CD4-positive, alpha-beta T cell (primary cell): ENCODE measurements at places on chromosomes 16 and 17. TPM values are rescaled to one million over a fixed set of nuclear protein-coding genes. Genes with fewer than 3 reads are reported as not detected.

DNA sequence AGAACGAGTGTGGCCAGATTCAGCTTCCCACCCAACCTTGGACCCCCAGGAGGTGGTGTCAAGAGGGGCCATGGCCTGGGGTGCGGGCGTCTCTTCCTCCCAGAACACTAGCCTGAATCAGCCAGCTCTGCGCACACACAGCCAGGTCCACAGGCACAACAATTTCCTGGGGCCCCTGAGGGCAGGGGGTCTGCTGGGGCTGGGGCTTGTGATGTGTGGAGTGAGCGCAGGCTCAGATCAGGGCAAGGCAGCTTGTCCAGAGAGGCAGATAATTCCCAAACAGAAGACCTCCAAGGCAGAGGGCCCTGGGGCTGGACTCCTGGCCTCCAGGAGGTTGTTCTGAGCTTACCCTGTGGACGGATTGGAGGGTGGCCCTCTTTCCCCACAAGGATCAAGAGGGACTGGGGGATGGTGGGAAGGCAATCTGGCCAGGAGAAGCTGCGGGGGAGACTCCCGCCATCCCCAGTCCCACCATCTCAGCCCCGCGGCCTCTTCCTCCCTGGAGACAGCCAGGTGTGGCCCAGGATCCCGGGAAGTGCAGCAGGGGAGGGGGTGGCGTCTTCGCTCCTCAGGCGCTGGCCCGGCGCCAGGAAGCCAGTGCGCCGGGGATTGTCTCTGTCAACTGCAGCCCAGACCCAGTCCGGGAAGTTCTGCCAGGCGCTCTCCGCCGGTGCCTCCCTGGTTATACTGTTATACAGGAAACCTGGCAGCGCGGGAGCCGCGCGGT is 52.0 kb upstream of the AMZ2 start:
- no peaks in the 10 kb centered on the region for H3K36me3 ChIP-seq
- H3K27ac ChIP-seq, result no peak overlapping the region
- peaks cover 16% of the 10 kb centered on the region for H3K27me3 ChIP-seq
- no peak for DNase-seq
- H3K4me3 ChIP-seq, result peak overlapping the region; percentile 71

Gene RRAD
- 0.28 TPM for total RNA-seq

Gene TSNAXIP1
- 0.52 TPM for total RNA-seq

Gene CHMP6
- total RNA-seq, result 13.3 TPM

DNA sequence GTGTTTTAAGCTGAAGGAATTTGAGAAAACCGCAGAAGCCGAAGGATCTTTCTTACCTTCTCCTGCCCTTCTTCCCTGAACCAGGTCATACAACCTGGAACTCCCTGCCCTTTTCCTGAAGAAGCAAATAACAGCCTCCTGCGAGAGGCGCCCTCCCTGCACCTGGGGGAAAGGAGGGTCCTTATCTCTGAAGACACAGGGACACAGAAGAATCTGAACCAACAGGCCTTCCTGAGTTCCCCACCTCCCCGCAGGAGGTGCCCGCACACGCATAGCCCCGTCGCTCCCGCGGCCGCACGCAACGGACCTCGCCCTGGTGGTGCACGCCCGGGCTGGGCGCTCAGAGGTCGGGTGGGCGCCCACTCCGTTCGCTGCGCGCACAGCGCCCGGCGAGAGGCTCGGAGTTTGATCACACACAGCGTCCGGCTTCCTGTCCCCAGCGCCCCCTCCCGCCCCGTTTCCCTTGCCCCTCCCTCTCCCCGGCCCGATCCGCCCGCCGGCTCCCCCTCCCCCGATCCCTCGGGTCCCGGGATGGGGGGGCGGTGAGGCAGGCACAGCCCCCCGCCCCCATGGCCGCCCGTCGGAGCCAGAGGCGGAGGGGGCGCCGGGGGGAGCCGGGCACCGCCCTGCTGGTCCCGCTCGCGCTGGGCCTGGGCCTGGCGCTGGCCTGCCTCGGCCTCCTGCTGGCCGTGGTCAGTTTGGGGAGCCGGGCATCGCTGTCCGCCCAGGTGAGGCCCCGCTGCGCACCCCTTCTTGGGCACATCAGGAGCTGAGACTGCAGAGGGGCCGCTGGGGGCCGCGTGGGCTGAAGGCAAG is at the start of gene TNFSF12:
Gene TNFSF12 (plus strand): TSS at position 474 of the 816 bp plus-strand sequence. CDS start 96 bp downstream, at position 570.
- DNase-seq, result peak; percentile 45
- H3K36me3 ChIP-seq, result peaks cover 10% of the 10 kb centered on the region
- H3K4me3 ChIP-seq, result peak within 1 kb of the TSS; percentile 87
- peak within 1 kb of the TSS; percentile 60 for H3K27ac ChIP-seq

Gene OR3A3
- not detected for total RNA-seq
